ENCODE measurements at places on chromosomes 3 and 15. TPM values are rescaled to one million over a fixed set of nuclear protein-coding genes. Genes with fewer than 3 reads are reported as not detected.

Gene PDZRN3
- total RNA-seq = not detected

Gene P2RY13
- not detected for total RNA-seq

Gene CLRN1
- total RNA-seq = not detected

Gene RAB5A
- 55.6 TPM for total RNA-seq

Gene THOC7
- 88.9 TPM for total RNA-seq

Gene GPR62
- not detected for total RNA-seq

Gene CCR8
- 0.51 TPM for total RNA-seq

Gene GTF2E1
- total RNA-seq = 18.4 TPM

- no peak for DNase-seq
Observed at GRCh38 chr3:195151866-195152541, 119.0 kb downstream of the XXYLT1 start.

DNA sequence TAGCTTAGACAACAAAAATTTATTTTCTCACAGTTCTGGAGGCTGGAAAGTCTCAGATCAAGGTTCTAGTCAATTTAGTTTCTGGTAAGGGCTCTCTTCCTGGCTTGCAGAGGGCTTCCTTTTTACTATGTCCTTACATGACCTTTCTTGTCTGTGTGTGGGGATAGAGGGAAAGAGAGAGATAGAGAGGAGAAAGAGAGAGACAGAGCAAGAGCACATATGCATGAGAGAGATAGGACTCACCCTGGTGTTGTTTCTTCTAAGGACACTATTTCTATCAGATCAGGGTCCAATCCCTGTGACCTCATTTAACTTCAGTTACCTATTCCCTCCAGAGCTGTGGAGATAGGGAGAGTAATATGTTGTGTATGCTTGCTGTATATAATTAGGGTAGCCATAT is 44.9 kb upstream of the TEX9 start:
- DNase-seq = no peak

GRCh38 chr3:108051005-108051404 is 39.8 kb downstream of the CD47 start:
- no peak for DNase-seq

GRCh38 chr3:104396974-104397669 is 969.6 kb upstream of the ALCAM start:
- DNase-seq = no peak

DNA sequence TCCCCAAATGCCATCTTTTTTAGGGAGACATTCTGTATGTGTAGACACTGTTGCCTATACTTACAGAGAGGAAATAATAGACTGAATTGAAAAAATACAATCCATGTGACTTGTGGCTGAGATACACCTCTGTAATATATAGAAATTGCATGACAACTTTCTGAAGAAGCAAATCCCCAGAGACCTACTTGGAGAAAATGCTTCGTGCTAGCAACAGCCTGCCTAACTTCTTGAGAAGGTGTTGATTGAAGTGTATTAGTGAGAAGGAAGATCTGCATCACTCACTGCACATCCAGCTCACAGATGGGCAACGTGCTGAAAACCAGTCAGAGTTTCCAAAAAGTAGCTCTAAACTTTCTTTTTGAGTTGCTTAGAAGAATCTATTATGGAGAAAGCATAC is 404.1 kb downstream of the EPHB1 start:
- DNase-seq = no peak

DNA sequence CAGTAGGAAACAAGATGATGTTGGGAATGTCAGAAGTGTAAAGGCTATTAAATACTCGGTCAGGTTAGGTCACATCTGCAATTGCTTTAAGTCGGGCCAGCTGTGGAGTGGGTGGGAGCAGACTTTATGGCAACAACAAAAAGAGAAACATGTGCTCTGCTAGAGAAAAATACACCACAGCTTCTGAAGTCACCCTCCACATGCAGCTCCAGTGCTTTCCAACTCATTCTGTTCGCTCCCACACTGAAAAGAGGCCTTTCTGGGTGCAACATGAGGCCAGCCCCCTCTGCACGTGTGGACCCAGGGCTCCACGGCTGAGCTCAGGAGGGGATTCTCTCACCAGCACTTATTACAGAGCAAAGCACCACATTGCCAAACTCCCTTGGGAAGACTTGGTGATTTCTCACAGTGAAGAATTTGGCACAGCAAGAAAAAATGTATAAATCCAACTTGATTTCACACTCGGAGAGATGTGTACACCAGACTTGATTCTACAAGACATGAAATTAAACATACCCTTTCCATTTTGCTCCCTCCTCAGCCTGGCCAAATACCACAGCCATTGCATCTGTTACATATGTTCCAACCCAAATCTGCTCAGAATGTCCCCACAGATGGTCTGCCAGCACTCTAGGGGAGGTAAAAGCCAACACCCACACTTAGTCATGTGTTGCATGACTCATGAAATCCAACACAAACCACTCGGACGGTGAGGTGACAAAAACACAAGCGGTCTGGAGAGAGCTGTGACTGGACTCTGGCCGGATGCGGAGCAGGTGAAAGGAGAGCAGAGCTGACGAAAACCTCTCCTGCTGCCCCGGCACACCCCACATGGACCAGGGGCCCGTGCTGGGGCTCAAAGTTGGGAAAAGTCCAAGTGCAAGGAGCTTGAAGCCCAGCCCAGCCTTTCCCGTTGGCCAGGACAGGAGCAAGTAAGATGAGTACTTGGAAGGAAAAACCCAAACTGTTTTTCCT is 74.6 kb downstream of the ITGB5 start:
- DNase-seq = no peak

DNA sequence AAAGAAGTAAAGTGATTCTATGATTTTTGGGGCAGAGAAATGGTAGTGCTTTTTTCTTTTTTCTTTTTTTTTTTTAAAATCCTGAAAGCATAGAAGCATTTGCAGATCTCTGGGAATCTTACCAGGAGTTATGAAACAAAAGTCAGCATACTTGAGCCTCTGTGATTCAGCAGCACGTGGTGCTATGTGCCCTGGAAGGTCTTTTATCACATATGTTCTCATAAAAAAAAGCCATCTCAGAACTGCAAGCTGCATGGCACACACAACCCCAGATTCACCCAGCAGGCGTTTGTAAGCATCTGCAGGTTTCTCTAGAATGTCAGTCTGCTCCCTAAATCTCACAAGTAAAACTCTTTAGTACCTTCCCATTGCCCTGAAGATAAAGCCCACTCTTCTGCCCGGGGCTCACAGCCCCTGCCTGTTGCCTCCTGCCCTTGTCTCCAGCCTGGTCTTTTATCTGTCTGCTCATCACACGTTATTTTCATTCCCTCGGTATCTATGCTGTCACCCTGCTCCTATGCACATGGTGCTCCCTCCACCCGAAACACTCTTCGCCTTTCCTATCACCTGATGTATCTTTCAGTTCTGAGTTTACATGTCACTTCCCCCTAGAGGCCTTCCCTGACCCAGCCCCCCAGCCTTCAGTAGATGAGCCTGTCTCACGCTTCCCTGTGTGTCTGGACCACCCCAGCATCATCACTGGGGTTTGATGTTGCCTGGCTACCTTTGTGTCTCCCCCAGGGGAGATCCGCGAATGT is 72.4 kb downstream of the CHDH start:
- DNase-seq = no peak

- DNase-seq = no peak
Observed at GRCh38 chr15:79408041-79408440, 24.1 kb upstream of the MINAR1 start.

- no peak for DNase-seq
Observed at GRCh38 chr3:178060407-178060806, 475.8 kb upstream of the KCNMB2 start.

DNA sequence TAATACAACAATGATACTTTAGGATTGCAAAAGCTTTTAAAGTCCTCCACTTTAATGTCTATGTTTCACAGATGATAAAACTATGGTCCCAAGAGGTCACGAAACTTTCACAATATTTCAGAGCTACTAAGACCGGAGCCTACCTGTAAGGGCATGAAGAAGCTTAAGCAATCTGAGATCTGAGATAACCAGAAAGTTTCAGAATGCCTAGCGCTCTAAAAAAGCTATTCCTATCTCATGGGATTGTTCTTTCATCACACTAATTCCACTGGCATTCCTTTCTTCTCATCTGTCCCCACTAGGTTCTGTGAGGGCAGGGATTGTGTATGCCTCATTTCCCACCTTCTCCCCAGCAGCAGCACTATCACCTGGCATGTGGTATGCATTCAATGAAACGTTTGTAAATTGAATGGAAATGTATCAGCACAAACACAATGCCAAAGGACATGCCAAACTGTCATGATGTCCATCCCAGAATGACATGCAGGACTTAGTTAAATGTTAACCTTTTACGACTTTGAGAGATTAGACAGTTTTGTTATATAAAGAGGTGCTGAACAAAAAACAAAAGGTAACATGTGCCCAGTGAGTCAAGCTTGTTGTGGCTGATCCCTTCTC is 104.7 kb upstream of the NR2F2 start:
- DNase-seq = no peak

GRCh38 chr3:122055215-122055614 is at the start of gene CD86:
Gene CD86 (plus strand): TSS chr3:122055362. CDS start chr3:122055490, 128 bp downstream.
- DNase-seq = no peak

GRCh38 chr15:89912674-89913396 is at the start of gene ARPIN:
Gene ARPIN (minus strand): TSS chr15:89912952. CDS start chr15:89912835, 117 bp downstream.
- no peak for DNase-seq

DNA sequence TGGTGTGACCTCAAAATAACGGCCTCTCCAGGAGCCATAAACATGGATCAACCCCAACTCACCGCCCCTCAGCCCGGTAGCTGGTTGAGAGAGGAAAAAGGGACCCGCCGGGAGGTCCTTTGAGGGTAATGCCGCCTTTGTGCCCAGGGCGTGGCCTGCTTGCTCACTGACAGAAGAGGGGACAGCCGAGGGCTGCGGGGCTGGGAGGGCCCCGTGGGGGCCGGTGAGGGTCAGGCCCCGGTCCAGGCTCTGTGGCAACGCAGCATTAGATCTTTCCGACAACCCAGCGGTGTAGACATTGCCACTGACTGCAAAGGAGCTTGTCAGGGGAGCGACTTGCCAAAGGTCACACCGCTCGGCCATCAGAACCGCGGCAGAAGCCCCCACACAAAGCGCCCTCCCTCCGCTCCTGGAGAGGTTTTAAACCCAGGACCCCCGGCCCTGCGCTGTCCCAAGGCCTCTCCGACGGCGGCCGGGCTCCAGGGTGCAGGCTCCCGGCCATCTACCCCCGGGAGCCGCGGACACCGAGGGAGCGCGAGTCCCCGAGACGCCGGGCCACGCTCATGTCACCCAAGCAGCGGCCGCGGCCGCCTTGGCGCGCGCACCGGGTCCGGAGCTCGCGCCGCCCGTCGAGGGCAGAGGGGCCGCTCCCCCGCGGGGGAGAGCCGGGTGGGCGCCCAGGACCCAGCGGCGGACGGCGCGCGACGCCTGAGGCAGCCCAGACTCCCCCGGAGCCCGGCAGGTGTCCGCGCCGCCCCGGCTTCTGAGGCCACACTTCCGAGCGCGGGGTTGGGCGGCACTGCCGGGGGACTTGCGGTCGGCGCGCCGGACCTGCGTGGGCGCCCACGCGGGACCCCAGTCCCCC is 975 bp downstream of the PCSK6 start:
- no peak for DNase-seq

DNA sequence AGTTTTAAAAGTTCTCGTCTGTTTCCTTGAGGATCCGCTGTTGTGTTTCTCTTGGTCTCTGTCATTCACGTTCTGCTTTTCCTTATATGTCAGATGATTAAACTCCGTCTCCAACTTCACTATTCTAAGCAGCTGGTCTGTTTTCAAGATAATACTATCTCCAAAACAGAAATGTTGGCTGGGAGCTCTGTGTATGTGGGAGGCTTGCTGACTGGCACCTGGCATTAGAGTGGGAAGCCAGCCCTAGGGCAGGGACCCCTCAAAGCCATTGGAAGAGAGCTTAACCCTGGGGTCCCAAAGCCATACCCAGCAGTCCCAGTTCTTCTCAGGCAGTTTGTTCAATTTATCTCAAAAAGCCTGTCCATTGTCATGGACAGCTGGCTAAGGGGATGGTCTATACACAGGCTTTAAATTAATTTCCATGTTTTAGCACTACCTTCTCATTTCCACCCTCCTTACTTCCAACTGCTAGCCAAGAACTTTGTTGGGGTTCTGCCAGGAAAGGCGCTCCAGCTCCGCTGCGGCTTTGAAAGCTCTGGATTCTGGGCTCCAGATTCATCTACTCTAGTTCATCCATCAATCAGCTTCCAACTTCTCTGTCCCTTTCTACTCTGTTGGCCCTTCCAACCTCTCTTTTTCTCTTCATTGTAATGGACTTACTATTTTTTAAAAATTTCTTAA is 9.2 kb downstream of the BTBD1 start:
- no peak for DNase-seq

DNA sequence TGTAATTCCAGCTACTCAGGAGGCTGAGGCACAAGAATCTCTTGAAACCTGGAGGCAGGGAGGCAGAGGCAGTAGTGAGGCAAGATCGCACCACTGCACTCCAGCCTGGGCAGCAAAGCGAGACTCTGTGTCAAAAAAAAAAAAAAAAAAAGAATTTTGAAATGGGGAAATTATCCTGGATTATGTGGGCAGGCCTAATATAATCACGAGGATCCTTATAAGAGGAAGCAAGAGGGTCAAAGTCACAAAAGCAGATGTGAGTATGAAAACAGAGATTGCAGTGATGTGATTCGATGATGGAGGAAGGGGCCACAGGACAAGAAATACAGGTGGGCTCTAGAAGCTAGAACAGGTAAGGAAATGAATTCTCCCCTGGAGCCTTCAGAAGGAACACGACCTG is 159.6 kb downstream of the LEKR1 start:
- no peak for DNase-seq

GRCh38 chr3:140972833-140973232 is 31.2 kb downstream of the SLC25A36 start:
- DNase-seq = no peak

- peak; percentile 74 for DNase-seq
Observed at GRCh38 chr3:31288641-31289100, 244.1 kb upstream of the STT3B start.

DNA sequence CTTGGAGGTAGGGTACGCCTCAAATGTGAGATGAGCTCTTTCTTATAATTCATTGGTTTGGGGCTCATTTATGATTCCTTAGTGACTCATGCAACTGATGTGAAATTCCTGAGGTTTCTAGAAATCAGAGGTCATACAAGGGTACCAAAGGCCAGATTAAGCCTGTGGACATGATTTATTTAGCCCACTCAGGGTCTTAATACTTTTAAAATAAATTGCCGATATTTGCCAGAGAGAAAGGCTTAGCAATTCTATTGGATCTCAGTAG is 289.0 kb downstream of the NEK10 start:
- no peak for DNase-seq

- no peak for DNase-seq
Observed at GRCh38 chr3:168427835-168428475, 332.2 kb upstream of the GOLIM4 start.

GRCh38 chr3:71087143-71088018 is 496.1 kb downstream of the FOXP1 start:
- DNase-seq = peak; percentile 62

DNA sequence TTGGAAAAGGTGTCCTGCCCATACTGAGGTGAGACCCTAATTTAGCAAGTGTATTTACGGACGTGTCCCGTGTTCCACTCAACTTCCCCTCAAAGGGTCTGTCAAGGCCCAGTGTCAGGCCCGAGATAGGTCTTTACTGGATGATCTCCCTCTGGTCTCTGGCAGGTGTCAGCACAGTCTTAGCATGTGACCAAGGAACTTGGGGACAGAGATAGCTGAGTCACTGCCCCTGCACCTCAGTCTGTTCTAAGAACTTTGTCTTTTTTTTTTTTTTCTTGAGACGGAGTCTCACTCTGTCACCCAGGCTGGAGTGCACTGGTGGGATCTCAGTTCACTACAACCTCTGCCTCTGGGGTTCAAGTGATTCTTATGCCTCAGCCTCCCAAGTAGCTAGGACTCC is 32.1 kb upstream of the ALPK3 start:
- DNase-seq = no peak
